ENCODE measurements at places on chromosomes 7 and 10. TPM values are rescaled to one million over a fixed set of nuclear protein-coding genes. Genes with fewer than 3 reads are reported as not detected.

DNA sequence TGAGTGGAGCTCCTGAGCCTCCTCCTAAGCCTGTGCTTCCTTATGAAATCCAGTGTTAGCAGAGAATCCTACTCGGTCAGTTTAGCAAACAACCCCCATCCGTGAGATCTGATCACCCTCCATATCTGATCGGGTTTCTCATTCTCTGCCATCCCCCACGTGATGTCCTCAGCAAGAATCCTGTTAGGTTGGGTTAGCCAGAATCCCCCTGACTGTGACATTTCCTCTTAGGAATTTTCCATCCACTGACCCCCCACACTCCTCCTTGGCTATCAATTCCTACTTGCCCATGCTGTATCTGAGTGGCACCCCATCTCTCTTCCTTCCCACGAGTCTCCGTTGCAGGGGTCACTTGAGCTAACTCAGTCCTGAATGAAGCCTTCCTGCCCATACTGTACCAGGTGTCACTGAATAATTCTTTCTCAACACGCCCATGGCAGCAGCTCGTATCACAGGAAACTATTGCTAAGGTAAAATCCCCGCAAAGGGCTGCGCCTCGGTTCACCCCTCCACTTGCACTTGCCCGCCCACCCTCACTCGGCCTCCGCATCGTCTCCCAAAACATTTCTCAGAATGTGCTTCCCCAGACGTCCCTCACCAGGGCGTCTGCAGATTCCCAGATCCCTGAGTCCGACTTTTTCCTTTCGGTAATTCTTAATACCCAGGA is 44.1 kb downstream of the MYOF start:
- peak overlapping the region; percentile 92 for H3K27ac ChIP-seq
- no peaks in the 10 kb centered on the region for H3K36me3 ChIP-seq
- peaks cover 52% of the 10 kb centered on the region for H3K4me1 ChIP-seq
- no peaks in the 10 kb centered on the region for H3K27me3 ChIP-seq
- DNase-seq = no peak
- no peak overlapping the region for H3K4me3 ChIP-seq

COL17A1 gene
- total RNA-seq = under 0.01 TPM

MRLN gene
- not detected for total RNA-seq

DNA sequence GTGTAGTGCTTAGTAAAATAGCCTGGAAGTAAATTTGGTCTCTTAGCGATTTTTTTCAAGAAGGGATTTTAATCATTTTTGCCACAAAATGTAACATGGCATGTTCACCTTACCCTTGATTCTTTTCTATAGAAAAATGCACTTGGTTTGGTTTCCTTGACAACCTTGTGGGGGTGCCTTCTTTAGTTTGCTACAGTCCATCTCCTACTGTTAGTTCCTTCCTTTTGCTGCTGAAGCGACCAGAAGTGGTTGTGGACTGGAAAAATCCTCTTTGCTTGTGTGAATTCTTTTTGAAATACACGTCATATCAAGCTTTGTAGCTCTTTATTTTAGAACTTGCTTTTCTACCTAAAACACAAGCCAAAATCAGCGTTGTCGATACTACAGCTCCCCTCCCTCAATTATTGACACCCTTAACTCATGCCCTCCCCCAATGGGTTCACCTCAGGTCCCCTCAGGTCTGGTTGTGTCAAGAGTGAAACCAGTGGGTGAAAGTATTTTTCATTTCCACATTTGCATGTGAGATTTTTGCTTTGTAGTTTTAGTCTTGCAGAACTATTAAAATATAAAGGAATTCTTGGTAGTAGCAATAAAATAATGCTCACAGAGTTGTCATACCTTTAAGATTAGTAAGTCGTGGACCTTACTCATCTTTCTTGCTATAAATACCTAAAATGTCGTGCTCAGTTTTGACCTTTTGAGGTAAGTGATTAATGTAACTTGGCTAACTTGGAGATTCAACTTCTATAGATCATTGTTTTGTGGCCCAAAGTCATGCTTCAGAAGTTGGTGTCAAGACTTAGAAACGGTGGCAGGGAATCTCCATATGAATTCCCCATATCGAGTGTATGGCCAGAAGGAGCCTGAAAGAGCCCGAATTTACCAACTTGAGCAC is 1.5 kb downstream of the ACTR3B start:
- H3K36me3 ChIP-seq = no peaks in the 10 kb centered on the region
- H3K27me3 ChIP-seq = no peaks in the 10 kb centered on the region
- H3K4me1 ChIP-seq = no peaks in the 10 kb centered on the region
- no peak overlapping the region for H3K4me3 ChIP-seq
- no peak for DNase-seq
- peak overlapping the region; percentile 87 for H3K27ac ChIP-seq

- H3K27ac ChIP-seq = peak within 1 kb of the TSS; percentile 77
- DNase-seq = peak; percentile 76
- no peaks in the 10 kb centered on the region for H3K36me3 ChIP-seq
- H3K4me3 ChIP-seq = peak within 1 kb of the TSS; percentile 49
- no peaks in the 10 kb centered on the region for H3K27me3 ChIP-seq
Observed at GRCh38 chr10:71212318-71213126, at the start of gene UNC5B. TSS of gene UNC5B (plus strand) at chr10:71212570. CDS start at chr10:71212986, 416 bp downstream.

GRCh38 chr10:79020015-79020491 is 48.7 kb upstream of the ZMIZ1 start:
- peak overlapping the region; percentile 76 for H3K27ac ChIP-seq
- H3K4me3 ChIP-seq = no peak overlapping the region
- DNase-seq = peak; percentile 35
- no peaks in the 10 kb centered on the region for H3K36me3 ChIP-seq
- no peaks in the 10 kb centered on the region for H3K27me3 ChIP-seq
- H3K4me1 ChIP-seq = no peaks in the 10 kb centered on the region

DNA sequence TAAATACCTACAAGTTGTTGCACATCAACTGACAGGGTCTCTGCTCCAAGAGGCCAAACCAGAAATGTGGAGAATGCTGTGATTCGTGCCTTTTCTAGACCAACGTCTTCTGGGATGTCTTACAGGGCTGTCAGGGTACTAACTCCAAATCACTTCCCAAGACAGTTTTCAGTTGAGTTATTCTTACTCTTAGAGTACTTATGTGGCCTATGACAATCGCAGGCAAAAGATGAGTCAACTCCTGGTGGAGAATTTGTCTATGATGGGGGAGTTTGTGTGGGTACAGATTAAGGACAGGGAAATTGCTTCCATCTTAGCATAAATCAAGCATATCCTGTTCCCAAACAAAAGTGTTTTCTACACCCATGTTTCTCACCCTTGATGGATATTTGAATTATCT is 734.8 kb downstream of the TNS3 start:
- no peaks in the 10 kb centered on the region for H3K4me1 ChIP-seq
- H3K36me3 ChIP-seq = no peaks in the 10 kb centered on the region
- DNase-seq = no peak
- no peak overlapping the region for H3K27ac ChIP-seq
- no peak overlapping the region for H3K4me3 ChIP-seq

MALSU1 gene
- 41.4 TPM for total RNA-seq

DNA sequence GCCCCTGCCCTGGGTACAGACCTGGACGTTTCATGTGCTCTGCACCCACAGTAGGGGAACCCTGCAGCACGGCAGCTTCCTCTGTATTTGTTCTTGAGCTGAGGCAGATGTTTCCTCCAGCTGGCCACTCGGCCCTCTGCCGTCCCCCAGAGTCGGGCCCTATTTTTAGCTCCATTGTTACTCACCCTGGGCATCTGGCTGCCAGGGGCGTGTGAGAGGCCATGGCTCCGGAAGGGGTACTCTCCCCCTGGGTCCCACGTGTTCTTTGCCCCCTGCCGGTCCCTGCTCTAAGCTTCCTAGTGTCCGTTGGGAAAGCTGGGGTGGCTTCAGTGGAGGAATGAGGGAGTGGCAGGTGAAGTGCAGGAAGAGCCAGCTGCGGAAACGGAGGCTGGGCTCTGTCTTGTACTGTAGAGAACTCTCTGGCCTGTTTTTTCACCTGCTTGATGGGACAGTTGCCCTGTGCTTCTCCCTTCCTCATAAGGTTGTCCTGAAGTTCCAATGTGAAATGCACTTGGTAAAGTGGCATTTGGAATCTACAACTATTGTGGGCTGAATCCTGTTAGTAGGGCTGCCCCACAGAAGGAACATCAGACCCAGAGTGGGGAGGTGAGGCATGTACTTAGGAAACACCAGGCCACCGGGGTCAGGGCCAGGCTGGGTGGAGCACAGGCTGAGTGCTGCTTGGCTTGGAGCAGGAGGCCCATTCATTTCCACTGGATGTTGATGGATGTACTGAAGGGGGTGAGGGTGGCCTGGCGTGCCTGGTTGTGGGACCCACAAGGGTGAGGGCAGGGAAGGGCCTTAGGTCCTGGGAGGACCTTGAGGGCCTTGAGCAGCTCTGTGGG is 30.6 kb downstream of the PALD1 start:
- DNase-seq = peak; percentile 15
- H3K27me3 ChIP-seq = no peaks in the 10 kb centered on the region
- H3K4me3 ChIP-seq = no peak overlapping the region
- H3K27ac ChIP-seq = peak overlapping the region; percentile 64

KIAA1549 gene
- total RNA-seq = 2.4 TPM

GRCh38 chr10:23171232-23171876 is 20.8 kb upstream of the PTF1A start:
- no peaks in the 10 kb centered on the region for H3K36me3 ChIP-seq
- peaks cover 26% of the 10 kb centered on the region for H3K4me1 ChIP-seq
- no peak overlapping the region for H3K4me3 ChIP-seq
- peaks cover 40% of the 10 kb centered on the region for H3K27me3 ChIP-seq

GPR141 gene
- total RNA-seq = 3.1 TPM

DNA sequence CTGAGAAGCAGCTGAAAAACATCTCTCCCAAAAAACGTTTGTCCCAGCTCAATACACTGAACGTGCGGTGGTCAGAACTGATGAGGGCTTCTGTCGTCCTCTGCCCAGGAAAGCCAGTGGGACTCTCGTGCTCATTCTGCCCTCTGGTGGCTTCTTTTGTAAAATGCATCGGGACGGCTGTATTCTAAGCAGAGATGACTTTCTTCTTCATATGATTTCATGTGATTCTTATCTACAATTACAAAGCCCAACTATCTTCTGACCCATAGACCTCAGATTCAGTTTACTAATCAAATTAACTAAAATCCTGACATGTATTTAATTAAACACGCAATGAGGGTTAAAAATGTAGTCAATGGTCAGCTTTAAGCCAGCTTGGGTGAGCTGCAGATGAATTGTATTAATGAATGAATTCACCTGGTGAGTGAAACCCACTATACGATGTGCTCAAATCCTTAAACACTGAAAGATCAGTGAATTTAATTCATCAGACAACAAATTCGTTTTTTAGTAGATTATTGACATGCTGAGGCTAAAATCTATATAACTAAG is 117.6 kb upstream of the FAM204A start:
- H3K4me3 ChIP-seq = no peak overlapping the region
- no peaks in the 10 kb centered on the region for H3K36me3 ChIP-seq
- no peak overlapping the region for H3K27ac ChIP-seq
- H3K27me3 ChIP-seq = no peaks in the 10 kb centered on the region
- DNase-seq = peak; percentile 45
- no peaks in the 10 kb centered on the region for H3K4me1 ChIP-seq

CAMK1D gene
- total RNA-seq = 6.9 TPM

CTAGE15 gene
- total RNA-seq = not detected

EVX1 gene
- total RNA-seq = not detected

- H3K27ac ChIP-seq = no peak overlapping the region
- no peaks in the 10 kb centered on the region for H3K36me3 ChIP-seq
- DNase-seq = no peak
- H3K4me3 ChIP-seq = no peak overlapping the region
- H3K4me1 ChIP-seq = no peaks in the 10 kb centered on the region
- H3K27me3 ChIP-seq = no peaks in the 10 kb centered on the region
Observed at GRCh38 chr7:29135846-29136245, 10.5 kb downstream of the CPVL start.

DNA sequence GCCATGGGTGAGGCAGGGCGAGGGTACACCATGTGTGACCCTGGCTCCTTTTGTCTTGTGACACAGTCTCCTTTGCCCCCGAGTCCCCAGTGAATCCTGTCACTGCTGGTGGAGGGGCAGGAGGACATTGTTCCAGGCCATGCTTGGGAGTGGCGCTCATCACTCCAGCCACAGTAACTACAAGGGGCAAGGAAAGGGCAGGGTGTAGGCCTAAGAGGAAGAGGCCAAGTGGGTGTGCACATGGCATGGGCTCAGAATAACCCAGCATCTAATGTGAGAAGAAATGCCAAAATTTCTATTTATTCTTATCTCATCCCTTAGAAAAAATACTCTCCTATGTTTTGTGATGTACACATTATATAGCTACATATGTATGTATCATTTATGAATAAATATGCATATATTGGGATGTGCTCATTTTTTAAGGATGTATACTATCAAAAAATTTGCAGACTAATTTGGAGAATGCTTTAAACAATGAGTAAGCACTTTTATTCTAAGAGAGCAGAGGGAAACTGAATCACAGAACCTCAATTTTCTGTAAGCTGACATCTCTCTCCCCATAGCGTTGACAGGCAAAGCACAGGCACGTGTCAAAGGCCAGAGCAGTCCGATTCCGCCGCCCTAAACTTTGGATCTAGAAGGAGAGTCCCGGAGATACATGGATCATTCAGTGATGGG is 36.9 kb downstream of the RNF32 start:
- H3K4me1 ChIP-seq = no peaks in the 10 kb centered on the region
- no peak overlapping the region for H3K27ac ChIP-seq
- no peaks in the 10 kb centered on the region for H3K36me3 ChIP-seq
- DNase-seq = no peak
- H3K4me3 ChIP-seq = no peak overlapping the region

PIK3CG gene
- total RNA-seq = 9.3 TPM

ACSL5 gene
- total RNA-seq = 22.7 TPM

GRCh38 chr10:12221323-12222298 is 25.6 kb downstream of the CDC123 start:
- no peak overlapping the region for H3K27ac ChIP-seq
- DNase-seq = no peak
- peaks cover 22% of the 10 kb centered on the region for H3K4me1 ChIP-seq
- H3K4me3 ChIP-seq = no peak overlapping the region
- no peaks in the 10 kb centered on the region for H3K27me3 ChIP-seq
- no peaks in the 10 kb centered on the region for H3K36me3 ChIP-seq

CDHR3 gene
- 12.9 TPM for total RNA-seq

GRCh38 chr7:20653636-20654035 is 38.2 kb downstream of the ABCB5 start:
- H3K27me3 ChIP-seq = no peaks in the 10 kb centered on the region
- no peak overlapping the region for H3K4me3 ChIP-seq
- no peak for DNase-seq
- no peaks in the 10 kb centered on the region for H3K4me1 ChIP-seq
- H3K27ac ChIP-seq = no peak overlapping the region
